ENCODE measurements at places on chromosomes 4 and X. TPM values are rescaled to one million over a fixed set of nuclear protein-coding genes. Genes with fewer than 3 reads are reported as not detected.

DNA sequence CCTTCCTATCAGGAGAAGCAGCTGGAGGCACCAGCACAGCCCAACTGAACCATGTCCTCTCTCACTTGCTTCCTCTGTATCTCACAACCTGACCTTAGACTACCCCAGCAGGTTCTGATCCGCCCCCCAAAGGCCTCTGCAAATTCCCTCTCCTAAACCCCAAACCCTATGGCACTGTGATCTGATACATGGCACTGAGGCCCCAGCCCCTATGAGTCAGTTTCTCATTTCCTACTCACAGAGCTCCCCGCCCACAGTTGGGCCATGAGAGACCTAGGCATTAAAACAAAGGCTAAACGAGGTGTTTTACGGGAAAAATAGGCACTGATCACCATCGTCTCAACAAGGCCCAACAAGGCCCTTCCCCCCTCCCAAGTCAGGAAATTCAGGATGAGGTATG is 19.1 kb downstream of the SASH3 start:
- H3K27ac ChIP-seq = no peak overlapping the region
- H3K36me3 ChIP-seq = 0 out of 2 replicates have a peak, but pooled peaks cover under 1% of the 10 kb centered on the region
- DNase-seq = no peak
- H3K4me3 ChIP-seq = no peak overlapping the region

DNA sequence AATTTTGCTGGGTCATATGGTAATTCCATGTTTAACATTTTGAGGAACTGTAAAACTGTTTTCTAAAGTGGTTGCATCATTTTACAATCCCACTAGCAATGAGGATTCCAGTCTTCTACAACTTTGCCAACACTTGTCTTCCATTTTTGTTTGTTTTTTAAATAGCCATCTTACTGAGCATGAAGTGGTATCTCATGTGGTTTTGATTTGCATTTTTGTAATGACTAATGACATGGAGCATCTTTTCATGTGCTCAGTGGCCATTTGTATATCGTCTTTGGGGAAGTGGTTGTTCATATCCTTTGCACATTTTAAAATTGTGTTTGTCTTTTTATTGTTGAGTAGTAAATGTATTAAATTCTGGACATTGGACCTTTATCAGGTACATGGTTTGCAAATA is 94.7 kb downstream of the TMEM131L start:
- no peak overlapping the region for H3K4me3 ChIP-seq
- no peaks in the 10 kb centered on the region for H3K36me3 ChIP-seq
- H3K27me3 ChIP-seq = no peaks in the 10 kb centered on the region

The CD40LG gene
- not detected for total RNA-seq

GRCh38 chr4:3706111-3706511 is 60.1 kb upstream of the ADRA2C start:
- no peak for DNase-seq
- H3K27me3 ChIP-seq = peaks cover 89% of the 10 kb centered on the region
- H3K27ac ChIP-seq = no peak overlapping the region
- no peaks in the 10 kb centered on the region for H3K36me3 ChIP-seq
- H3K4me3 ChIP-seq = no peak overlapping the region

- H3K27ac ChIP-seq = no peak overlapping the region
- no peaks in the 10 kb centered on the region for H3K4me1 ChIP-seq
- H3K4me3 ChIP-seq = no peak overlapping the region
- no peaks in the 10 kb centered on the region for H3K36me3 ChIP-seq
Measured at GRCh38 chrX:29257521-29257920, 670.3 kb downstream of the IL1RAPL1 start.
